ENCODE measurements at places on chromosomes 3 and 15.

- no peak for DNase-seq
These were observed 7.2 kb upstream of the CFAP161 start for GRCh38 chr15:81126892-81127291.

- peak; percentile 3 for DNase-seq
These were observed 122.2 kb upstream of the DCBLD2 start for GRCh38 chr3:99023590-99024192.

DNA sequence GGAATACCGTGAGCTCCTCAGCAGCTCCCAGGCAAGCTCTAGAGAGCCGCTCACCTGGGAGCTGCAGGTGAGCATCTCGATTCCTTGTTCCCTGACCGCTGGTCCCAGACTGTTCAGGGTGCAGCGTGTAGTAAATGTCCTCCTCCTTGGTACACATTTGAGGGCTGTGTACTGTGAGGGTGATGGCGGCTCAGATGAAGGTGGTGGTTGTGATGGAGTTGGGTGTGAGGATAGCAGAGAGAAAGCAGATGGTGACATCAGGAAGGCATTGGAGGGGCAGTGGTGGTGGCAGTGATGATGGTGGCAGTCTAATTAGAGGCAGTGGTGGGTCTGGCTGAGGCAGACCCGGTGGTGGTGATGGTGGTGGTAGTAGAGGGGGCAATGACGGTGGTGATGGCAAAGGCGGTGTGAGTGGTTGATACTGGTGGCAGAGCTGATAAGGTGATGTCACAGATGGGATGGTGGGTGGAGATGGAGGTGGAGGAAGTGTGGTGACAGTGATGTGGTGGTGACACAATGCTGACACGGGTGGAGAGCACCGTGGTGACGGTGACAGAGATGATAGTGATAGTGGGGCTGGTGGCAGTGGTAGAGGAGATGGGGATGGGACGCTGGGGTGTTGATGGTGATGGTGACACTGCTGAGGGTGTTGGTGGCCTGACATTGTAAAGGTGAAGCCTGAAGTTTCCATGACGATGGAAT is at the start of gene DNAJB8:
Gene DNAJB8, minus strand, starts transcription at position 51 of the 702 bp plus-strand sequence. CDS start 3,645 bp downstream, outside the sequence.
- no peak for DNase-seq

DNA sequence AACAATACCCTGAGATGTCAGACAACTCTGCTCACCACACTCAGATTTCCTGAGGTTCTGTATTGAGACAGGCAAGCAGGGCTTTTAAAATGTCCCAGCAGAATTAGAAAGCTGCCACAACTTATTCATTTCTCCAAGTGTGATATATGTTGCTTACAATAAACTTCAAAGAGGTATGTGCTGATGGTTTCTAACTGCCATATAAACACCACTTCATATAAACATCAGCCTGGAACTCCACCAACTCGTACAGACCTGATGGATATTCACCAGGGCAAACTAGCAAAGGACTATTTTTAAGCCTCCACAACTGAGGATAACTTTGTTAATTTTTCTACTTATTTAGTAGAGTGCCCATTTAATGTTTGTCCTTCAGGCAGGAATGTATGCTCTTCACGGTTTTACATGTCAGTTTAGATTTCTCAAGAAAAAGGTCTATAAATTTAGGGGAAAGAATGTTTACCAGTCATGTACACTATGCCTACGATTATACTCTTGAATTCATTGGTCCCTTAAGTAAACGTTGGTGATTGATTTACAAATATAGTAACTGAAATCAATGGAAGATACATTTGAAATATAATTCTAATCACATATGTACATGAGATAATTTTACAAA is 109.6 kb upstream of the ABI3BP start:
- DNase-seq = no peak

DNA sequence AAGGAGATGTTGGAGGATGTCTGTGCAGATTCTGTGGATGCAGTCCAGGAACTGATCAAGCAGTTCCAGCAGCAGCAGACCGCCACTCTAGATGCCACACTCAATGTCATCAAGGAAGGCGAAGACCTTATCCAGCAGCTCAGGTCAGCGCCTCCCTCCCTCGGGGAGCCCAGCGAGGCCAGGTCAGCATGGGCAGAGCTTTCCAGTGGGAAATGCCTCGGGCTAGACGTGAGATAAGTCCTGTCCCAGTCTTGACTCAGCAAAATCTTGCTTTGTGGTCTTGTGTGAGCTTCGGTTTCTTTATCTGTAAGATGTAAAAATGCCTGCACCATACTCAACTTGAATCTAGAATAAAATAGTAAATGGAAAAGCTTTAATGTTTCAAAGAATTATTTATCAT is 335.1 kb upstream of the UMPS start:
- no peak for DNase-seq

DNA sequence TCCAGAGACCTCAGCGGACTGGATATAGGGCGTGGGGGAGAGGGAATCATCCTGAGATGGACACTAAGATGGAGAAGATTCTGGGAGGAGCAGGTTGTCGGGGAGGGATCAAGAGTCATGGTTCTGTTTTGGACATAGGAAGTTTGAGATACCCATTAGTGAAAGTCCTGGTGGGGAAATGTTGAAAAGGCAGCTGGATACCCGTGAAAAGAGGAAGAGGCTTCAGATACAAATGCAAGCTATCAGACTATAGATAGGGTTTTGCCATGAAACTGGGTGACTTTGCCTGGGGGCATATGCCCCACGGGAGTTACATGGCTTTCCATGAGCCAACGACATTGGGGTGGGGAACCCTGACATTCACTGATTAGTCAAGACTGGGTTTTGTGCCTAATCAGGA is 1.1 kb upstream of the GPR62 start:
- no peak for DNase-seq

DNA sequence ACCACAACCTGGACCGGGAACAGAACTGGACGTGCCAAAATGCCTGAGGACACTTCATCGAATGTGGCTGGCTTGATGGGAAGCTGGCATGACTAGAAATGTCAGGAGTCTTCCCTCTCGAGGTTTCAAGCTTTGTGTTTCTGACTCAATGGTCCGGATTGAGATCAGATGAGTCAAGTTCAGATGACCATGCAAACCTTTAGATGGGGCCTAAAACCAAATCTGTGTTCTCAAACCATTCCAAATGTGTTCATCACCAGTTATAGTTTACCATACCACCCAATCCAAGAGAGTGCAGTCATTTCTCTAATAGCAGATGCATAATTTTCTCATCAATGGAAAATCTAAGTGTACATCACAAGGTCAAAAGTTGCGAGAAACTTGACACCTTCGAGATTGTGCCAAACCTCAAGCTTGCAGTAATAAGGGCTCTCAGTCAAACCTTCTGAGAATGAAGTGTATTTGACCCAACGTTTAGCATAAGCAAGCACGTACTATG is 369.1 kb downstream of the RORA start:
- no peak for DNase-seq
